ENCODE measurements at places on chromosomes 7 and 10.

DNA sequence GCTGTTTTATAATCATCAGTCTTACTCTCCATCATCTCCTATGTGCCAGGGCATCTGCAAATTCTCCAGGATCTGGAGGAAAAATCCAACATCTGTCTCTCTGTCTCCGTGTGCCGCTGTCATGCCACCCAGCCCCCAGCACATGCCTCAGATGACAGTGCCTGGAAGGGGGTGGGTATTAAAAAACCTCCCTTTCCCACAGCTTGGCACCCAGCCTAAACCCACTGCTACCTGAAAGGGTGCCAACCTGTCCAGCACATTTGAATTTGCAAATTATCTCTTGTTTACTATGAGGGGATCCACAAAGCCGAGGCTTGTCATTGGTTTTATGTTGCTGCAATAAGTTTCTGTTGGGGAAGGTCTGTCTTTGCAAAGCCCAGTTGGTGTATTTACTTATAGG, 73.1 kb downstream of the EMX2 start:
- no peak for DNase-seq

DNA sequence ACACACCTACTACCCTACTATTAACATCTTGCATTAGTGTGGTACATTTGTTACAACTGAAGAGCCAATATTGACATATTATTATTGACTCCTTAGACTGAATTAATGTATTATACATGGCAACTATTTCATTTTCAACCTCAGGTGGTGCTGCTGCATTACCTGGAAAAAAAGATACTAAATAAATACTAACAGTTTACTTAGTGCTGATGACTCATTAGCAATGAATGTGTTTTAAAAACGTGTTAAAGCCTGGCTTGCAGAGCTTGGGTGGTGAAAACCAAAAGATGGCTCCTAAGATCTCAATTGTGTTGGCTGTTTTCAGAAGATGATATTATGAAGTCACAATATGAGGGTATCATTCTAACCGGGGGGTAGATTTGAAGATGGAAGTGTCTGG, 34.8 kb downstream of the CFAP43 start:
- DNase-seq = no peak

DNA sequence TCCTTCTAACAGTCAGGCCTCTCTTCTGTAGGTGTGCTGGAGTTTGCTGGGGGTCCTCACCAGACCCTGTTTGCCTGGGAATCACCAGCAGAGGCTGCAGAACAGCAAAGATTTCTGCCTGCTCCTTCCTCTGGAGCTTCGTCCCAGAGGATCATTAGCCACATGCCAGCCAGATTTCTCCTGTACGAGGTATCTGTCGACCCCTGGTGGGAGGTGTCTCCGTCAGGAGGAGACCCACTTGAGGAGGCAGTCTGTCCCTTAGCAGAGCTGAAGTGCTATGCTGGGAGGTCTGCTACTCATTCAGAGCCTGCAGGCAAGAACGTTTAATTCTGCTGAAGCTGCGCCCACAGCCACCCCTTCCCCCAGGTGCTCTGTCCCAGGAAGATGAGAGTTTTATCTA, 611.1 kb upstream of the COBL start:
- DNase-seq = no peak

- DNase-seq = no peak
Observed at GRCh38 chr10:69742356-69742695, 59.4 kb upstream of the COL13A1 start.

- DNase-seq = no peak
Observed at GRCh38 chr10:71527135-71527534, 130.4 kb downstream of the CDH23 start.

- DNase-seq = no peak
Observed at GRCh38 chr7:16606704-16607103, 38.9 kb downstream of the ANKMY2 start.

DNA sequence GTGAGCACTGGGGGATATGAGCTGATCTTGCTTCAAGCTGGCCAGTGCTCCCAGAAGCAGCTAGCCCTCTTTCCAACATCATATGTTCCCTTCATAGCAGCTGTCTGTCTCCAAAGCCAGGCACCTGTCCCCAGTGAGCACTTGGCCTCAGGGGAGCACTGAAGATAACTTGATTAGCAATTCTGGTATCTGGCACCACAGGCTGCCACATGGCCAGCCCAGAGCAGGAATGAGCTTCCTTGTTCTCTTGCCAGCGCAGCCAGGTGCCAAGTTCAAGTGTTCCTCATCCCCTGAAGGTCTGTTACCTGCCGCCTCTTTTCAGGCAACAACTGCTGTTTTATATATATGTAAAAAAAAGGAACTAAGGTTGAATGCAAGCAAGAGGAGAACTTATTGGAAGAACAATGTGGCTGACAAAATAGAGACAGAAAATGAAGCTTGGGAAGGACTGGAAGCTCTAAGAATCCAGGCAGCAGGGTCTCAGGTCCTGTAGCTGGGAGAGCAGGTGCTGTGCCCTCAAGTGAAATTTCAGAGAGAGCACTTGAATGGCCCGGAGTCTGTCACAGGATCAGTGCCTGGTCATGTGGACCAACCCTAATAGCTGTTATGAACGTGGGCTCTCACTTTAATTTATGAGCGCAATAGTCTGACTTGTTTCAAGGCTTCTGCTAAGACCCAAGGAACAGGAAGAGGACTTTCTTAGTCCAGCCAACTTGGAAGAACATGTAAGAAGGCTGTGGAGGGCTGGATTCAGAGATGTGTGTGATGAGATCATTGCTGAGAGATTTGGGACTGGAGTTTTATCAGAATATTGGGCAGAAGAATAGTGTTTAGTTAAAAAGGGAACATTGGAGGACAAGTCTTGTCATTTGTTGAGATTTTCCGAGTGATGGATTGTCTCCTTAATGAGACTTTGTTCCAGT, 267.2 kb downstream of the GLRX3 start:
- no peak for DNase-seq

- no peak for DNase-seq
Observed at GRCh38 chr10:70849582-70850016, 33.9 kb downstream of the SGPL1 start.

GRCh38 chr7:51455513-51455912, 138.9 kb upstream of the COBL start:
- DNase-seq = no peak

DNA sequence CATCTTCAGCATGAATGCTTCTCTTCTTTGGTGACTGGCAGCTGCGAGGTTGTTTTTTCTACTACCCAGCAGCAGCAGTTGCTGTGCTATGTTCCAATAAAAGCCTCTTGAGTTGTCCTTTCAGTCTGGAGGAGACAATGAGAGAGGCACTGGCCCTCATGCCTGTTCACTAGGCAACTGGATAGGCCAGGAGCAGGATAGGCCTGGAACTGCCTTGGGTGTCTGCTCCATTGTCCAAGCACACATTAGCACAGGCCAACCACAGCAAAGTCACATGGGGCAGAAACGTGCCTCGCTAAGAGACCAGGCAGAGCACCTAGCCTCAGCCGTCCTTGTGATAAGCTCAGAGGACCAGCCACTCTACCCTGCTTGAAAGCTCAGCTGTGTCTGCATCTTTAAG, 76.9 kb upstream of the PDCD4 start:
- DNase-seq = no peak

GRCh38 chr10:133179651-133180050, 19.6 kb downstream of the KNDC1 start:
- no peak for DNase-seq

DNA sequence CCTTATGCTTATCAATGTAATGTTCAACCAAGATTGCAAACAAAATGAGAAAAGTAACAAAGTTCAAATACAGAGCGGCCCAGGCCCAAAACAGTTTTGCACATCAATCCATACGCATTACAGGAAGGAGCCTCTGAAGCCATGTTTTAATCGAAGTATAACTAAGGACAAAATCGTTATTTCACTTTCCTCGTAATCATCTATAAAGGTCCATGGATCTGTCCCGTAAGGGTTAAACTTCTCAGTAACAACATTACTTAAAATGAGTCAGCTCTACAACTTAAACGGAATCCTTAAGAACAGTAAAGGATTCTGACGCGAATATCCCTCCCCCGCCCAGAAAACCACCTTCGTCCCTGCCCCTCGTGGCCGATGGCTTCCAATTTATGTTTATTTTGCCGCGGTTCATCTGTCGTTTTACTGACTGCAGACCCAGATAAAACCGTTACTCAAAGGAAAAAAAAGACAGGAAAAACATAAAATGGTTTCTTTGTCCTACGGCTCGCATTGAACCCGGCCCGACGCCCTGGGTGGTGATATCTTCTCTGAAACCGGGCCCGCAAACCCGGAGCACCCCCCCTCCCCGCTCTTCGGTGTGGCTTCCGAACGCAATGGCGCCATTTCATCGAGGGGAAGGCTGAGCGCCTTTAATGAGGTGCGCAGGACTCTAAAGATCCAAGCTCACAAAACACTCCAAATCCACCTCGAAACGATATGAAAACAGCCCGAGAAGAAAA, 1.1 kb downstream of the HNRNPA2B1 start:
- DNase-seq = no peak

DNA sequence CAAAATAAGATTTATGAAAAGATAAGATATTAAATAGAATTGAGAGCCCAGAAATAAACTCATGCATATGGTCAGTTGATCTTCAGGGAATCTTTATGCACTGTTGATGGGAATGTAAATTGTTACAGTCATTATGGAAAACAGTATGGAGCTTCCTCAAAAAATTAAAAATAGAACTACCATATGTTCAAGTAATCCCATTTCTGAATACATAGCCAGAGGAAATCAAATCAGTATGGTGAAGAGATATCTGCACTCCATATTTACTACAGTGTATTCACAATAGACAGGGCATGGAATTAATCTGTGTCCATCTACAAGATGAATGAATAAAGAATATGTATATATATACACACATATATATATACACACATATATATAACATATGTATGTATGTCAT, 122.3 kb upstream of the CSTF2T start:
- DNase-seq = no peak

- DNase-seq = peak; percentile 47
Observed at GRCh38 chr7:146090023-146090645, 26.5 kb upstream of the CNTNAP2 start.

DNA sequence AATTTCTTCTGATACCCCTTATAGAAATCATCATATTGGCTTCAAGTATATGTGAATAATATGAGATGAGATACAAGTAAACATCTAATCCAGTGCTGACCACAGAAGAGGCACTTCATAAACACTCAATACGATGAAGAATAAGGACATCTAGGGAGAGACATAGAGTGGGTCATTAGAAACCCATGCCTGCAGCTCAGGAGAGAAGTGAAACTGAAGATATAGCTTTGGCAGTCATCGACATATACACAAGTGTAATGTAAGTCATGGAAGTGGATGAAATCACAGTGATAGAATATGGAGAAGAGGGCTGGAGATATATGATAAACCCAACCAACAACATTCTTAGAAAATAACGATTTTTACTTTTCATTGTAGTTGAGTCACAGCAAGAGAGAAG, 665.0 kb downstream of the PARD3 start:
- no peak for DNase-seq

DNA sequence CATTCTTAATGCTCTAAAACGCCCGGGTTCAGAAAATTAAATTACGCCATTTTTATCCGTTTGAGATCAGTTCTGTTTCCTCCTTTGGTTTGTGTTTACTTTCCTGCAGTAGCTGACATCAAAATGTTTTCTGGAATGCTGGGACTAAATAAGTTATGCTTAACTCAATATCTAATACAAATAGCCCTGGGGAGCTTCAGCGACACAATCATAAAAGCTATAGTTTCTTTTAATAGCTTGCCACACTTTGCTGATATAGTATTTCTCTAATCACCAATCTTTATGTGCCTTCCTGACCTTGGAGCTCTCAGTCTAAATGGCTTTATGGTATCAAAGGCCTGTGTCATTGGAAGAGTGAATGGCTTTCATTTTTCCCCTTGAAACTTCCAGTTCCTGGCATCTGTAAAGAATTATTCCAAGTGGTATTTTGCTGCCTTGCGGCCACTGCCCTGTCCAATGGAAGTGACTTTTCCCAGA, 202.7 kb downstream of the HDAC9 start:
- DNase-seq = no peak

GRCh38 chr10:112525200-112525599, 78.2 kb downstream of the VTI1A start:
- no peak for DNase-seq

DNA sequence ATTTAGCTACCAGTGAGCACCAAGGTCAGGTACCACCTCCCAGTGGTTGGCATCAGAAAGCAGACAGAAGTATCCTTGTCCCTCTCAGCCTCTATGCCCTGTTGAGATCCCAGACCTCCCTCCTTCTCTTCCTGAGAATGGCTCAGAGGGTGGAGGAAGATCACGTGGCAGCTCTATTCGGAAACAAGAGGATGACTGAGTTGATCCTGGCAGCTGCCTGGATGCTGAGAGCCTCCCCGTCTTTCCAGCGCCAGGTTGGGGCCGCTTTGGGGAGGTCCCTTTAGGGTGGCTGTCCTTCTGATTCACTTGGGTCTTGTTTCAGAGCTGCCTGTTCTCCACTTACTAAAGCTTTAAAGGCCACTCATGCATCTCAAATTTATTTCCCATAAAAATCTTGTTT, 36.9 kb upstream of the NPFFR1 start:
- no peak for DNase-seq

DNA sequence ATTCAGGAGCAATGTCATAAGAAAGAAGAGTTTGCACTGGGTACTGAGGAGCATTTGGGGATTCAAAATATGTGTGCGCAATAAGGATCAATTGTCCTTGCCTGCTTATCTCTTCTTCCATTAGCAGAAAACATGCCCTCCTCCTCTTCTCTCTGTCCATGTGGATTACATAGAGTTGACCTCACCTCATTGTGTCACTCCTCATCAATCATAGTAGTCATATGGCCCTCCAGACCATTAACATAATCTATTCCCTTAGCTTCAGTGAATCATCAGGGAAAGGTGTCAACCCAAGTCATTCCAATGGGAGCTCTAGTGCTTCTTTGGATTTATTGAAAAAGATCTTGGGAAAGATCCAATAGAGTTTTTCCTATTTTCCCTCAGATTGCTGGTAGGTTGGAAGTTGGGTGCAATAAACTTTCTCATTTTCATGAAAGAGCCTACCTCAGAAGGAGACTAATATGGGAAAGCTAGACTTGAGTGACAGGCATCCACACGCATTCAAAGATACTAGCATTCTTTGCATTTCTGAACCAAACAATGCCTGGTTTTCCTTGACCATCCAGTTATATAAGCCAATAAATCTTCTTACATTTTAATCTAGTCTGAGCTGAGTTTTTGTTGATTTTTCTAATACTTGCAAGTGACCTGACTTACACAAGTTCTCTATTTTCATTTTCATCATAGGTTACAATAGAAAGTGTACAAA, 71.5 kb upstream of the FAM13C start:
- DNase-seq = no peak

DNA sequence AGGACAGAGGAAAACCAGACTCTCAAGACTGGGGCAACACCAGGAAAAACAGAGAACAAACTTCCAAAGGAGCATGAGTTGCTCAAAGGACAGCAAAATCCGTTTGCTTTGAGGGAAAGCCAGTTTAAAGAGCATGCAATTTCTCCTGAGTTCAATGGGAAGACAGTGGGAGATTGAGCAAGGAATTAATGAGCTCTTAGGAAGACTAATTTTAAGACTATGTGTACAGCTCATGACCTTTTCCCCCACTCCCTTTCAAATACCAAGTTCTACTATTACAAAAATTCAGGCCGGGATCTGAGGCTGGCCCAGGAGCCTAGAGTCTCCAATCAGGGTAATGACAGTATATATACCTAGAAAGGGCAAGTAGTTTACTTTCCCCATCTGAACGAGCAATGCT, 79.2 kb downstream of the EPDR1 start:
- no peak for DNase-seq

All from NCI-H1694 (cell line).